ENCODE measurements at places on chromosomes 6 and 20. TPM values are rescaled to one million over a fixed set of nuclear protein-coding genes. Genes with fewer than 3 reads are reported as not detected.

DNA sequence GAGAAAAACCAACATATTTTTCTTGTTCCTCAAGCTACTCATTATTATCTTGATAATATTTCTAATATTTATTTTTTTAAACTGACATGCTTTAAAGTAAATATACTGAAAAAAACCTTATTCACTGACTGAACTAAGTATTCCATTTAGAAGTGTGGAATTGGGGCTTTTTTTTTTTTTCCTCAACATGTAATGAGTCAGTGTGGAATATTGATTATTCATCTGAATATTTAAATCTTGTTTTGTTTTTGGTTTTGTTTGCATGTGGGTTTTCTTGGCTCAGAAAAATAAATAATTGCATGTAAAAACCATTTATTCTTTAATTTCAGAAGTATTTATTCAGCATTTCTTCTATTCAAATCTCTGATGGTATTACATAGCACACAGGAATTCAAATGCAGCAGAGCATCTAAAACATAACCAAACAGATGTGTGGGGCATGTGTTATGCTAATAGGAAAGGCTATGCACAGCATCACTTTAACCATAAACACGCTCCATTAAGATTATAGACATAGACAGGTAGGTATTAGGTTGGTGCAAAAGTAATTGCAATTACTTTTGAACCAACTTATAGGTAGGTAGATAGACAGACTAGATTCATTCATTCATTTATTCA, 166.5 kb downstream of the PLCB1 start:
- DNase-seq, result no peak

DNA sequence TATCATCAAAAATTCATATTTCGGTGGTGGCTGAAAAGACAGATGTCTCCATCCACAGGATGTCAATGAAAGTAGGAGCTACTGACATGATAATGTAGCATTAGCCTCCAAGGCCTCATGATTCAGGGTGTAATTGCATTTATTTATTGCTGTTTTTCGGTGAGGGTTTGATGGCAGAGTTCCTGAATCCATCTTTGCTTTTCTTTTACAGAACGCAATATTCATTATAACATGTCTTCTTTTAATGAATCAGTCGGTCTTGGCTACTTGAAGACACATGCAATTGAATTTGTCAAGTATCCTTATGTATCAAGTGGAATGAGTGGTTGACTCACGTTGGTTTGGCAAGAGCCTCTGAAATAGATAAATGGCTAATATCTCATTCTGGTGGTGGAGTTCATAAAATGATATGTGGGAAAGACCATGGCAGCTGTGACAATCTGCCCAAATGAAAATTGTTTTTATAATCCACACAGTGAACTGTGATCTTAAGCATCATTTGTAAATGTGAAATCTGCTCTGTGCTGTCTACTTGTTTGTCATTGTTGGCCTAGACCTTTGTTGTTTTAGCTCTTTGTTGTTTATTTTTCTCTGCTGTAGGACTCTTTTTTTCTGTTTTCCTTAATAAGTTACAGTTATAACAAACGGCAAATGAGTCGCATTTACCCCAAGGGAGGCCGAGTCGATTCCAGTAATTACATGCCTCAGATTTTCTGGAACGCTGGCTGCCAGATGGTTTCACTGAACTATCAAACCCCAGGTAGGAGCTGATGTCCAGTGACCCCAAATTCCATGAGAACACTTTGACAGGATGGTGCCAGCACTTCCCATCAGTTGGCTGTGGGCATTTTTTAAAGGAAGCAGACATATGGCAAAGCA, 105.7 kb upstream of the LAMP5 start:
- DNase-seq, result no peak

- DNase-seq, result no peak
Measured at GRCh38 chr20:38094373-38094891, 60.9 kb downstream of the RPRD1B start.

LHFPL5 gene
- total RNA-seq, result not detected

Data from ureter (tissue), 1 donor.